ENCODE measurements at places on chromosomes 1 and 21.
A peak's percentile ranks its signal among the peaks of the same experiment; 100 is the strongest.

DNA sequence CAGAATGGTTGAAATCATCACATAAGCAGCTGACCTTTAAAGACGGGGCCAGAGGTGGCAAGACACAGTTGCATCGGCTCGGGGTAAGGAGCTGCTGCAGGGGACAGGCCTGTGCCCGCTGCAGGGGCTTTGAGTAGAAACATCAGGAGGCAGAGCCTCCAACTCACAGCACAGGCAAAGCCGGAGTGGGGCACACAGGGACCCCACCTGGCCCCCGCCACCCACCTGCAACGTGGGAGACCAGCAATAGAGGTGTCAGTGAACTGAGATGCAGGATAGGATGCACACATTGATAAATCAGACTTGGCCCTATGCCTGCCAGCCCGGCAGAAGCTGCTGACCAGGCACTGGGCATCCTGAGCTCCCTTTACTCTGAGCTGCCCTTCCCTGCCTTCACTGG, 257.2 kb downstream of the NPHP4 start:
- DNase-seq = no peak

DNA sequence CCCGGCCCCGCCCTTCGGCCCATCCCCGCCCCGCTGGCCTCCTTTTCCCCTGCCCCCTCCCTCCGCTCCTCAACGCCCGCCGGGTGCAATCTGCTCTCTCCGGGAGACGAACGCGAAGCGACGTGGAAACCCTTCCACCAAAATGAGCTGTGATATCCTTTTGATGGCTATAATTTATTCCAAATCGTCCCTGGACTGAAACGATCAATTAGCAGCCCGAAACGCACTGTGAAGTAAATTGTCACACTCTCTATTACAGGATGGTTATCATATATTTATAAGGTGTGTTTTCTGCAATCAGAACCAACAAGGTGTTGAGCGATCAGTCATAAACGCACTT, 134.6 kb upstream of the BARHL2 start:
- DNase-seq = no peak

DNA sequence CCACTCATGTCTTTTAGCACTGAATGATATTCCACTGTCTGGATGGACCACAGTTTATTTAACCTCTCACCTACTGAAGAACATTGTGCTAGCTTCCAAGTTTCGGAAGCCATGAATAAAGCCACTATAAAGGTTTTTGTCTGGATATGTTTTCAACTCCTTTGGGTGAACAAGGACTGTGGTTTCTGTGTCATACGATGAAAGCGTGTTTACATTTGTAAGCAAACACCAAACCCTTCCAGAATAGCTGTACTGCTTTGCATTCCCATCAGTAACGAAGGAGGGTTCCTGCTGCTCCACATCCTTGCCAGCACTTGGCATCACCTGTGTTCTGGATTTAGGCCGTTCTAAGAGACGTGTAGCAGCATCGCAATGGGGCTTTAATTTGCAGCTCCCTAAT, 10.7 kb upstream of the ARHGEF16 start:
- DNase-seq = no peak

GRCh38 chr21:45845770-45846090, 135.8 kb upstream of the COL6A1 start:
- no peak for DNase-seq

- DNase-seq = no peak
These were observed 34.6 kb upstream of the MTR start for GRCh38 chr1:236760480-236760879.

DNA sequence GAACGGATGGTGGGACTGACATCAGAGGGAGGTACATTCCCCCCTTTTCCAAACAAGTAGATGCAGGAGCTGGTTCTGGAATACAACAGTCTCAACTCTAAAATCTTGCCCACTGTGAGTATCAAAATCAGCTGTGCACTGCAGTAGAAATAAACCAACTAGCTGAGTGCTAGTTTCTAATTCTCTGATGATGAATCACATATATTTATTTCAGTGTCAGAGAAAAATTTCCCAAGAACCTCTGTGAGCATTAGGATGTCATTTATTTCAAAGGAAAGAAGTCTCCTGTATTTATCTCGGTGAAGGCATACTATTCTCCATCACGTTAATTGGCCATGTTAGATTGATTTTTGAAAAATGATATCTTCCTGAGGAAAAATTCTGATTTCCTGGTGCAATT, 67.1 kb downstream of the LHX9 start:
- peak; percentile 68 for DNase-seq

DNA sequence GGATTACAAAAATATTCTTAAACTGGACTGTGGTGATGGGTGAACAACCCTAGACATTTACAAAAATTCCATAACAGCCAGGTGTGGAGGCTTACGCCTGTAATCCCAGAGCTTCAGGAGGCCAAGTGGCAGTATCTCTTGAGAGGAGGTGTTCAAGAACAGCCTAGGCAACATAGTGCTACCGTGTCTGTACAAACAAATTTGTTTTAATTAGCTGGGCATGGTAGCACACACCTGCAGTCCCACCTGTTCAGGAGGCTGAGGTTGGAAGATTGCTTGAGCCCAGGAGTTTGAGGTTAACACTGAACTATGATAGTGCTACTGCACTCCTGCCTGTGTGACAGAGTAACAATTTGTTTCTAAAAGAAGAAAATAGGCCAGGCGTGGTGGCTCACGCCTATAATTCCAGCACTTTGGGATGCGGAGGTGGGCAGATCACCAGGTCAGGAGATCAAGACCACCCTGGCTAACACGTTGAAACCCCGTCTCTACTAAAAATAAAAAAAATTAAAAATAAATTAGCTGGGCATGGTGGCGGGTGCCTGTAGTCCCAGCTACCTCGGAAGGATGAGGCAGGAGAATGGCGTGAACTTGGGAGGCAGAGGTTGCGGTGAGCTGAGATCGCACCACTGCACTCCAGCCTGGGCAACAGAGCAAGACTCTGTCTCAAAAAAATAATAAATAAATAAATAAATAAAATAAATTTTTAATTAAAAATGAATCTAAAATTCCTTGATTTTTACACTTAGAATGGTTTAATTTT, 37.1 kb downstream of the ARID4B start:
- no peak for DNase-seq

DNA sequence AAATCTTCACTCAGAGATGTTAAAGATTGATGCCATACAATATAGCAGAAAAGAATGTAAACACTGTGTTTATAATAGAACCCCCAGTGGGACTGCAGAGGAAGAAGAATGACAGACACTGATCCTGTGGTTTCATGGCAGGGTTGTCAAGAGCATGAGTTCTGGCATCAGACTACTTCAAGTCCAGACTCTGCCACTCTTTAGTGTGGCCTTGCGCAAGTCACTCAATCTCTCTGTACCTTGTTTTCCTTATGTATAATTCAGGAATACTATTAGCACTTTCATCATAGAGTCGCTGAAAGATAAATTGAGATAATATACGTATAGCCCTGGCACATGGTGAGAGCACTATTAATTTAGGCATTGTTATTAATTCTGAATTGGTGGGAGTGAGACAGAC, 38.5 kb upstream of the BCL9 start:
- no peak for DNase-seq

- DNase-seq = peak; percentile 88
These were observed 1.8 kb downstream of the SPRR1B start for GRCh38 chr1:153032677-153033308.

- no peak for DNase-seq
These were observed 46.2 kb downstream of the ACBD6 start for GRCh38 chr1:180456191-180456590.

GRCh38 chr1:82582347-82582746, 781.6 kb downstream of the ADGRL2 start:
- DNase-seq = no peak

DNA sequence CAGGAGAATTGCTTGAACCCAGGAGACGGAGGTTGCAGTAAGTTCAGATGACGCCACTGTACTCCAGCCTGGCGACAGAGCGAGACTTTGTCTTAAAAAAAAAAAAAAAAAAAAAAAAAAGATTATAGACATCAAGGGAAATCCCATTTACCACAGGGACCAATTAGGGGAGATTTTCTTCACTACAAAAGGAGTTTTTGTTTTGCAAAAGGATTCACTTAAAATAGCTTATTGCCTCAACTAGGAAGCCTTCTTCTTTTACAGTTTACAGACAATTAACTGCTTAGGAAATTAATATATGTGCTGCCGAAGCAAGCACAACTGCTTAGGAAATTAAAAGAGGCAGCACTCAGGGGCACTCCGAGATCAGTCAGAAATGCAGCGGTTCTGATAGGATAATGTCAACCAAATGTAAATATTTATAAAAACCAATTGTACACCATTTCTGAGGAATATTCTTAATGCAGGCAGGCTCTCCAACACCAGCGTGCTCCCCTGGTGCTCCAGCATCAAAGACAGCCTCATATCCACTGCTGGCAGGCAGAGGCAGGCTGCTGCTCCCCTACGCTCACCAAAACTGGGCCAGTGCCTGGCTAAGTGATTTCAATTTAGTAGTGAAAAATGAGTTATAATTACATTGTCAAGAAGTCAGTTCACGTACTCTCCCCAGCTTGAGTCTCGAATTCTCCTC, 107.9 kb upstream of the RAB4A start:
- DNase-seq = no peak

DNA sequence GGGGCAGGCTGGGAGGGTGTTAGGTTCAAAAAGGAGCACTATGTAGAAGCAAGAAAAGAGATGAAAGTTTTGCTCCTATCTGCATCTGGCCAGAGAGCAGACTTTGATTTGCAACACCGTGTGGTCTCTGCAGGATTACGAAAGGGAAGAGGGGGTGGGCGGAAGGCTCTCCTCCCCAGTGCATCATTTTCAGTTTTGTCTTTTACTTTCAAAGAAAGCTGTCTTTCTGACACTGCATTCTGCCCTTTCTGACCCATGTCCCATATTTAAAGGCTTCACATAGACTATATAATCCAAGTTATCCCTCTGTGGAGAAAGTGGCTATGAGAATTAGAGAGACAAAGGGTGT, 126.5 kb downstream of the RHOU start:
- DNase-seq = peak; percentile 23

GRCh38 chr21:27213303-27213702, 246.4 kb upstream of the ADAMTS5 start:
- peak; percentile 20 for DNase-seq

GRCh38 chr1:248923352-248924338, 17.6 kb downstream of the PGBD2 start:
- DNase-seq = no peak

DNA sequence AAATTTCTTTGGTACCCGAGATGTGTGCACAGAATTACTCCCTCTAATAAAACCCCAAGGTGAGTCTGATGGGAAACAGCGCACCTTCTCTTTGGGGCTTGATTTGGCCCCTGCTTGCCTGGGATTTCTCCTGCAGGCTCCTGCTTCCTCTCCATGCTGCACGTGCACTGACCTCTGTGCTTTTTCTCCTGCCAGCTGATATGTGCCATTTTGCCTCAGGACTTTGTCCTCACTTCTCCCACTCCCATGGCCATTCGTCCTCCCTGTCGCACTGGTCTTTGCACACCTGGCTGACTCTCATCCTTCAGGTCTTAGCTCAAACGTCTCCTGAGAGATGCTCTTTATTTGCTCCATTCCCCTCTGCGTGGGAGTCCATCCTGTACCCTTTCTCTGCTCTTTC, 1.2 kb downstream of the CBR1 start:
- DNase-seq = no peak

- peak; percentile 54 for DNase-seq
These were observed 103.3 kb upstream of the KCNK2 start for GRCh38 chr1:214979191-214979590.

DNA sequence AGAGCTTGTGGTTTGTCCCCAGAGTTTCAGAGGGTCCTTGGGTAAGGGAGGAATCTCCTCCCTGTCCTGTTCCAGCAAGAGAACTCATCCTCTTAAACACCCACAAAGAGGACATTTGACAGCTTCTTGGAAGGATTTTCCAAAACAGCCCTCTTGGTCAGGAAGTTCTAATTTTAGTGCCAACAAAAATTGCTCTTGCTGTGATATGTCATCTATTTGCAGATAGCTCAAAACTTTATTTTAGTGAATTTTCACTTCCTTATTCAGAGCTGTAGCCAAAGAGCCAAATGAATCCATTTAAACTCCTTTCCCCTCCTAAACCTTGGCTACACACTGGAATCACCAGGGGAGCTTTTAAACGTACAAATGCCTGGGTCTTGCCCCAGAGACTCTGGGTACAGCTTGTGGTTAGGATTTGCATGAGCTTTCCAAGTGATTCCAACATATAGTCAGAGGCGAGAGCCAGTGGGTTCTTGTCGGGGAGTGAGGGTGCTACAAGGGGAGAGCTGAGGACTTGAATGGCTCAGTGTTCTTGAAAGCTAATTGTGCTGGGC, 11.8 kb upstream of the RASSF5 start:
- no peak for DNase-seq

DNA sequence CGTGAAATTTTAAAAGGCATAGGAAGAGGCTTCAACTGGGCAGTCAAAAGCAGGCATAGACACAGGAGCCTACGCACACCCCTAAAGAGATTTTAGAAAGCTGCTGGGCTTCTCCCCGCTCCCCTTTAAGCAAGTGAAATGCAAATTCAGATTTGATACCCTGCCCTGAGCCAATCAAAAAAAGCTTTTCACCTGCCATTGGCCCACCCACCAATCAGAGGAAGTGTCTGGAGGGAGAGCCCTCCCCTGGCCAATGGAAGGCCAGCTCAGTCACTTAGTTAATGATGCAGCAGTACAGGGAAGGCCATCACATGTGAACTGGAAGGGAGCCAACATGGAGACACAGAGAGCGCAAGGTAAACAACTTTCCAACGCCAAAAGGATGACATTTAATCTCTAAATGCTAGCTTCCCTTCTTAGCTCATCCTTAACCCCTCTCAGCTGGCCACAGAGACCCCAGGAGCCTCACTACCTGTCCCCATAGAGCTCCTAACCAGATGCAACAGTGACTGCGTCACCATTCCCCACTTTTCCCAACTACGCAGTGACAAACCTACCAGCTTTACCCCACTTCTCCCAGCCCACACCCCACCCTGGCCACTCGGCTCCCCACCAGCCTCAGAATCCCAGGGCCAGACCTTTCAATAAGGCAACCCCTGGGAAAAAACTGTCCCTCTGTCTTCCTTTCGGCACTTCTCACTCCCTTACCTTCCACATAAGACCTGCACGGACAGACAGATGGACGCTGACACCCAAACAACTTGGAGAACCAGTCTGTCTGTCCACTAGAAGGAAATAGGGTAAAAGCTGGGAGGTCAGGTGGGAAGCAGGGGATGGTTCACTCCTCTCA, 71.0 kb downstream of the CD46 start:
- DNase-seq = peak; percentile 53

GRCh38 chr21:35633501-35633900, 426.8 kb downstream of the SETD4 start:
- DNase-seq = no peak

DNA sequence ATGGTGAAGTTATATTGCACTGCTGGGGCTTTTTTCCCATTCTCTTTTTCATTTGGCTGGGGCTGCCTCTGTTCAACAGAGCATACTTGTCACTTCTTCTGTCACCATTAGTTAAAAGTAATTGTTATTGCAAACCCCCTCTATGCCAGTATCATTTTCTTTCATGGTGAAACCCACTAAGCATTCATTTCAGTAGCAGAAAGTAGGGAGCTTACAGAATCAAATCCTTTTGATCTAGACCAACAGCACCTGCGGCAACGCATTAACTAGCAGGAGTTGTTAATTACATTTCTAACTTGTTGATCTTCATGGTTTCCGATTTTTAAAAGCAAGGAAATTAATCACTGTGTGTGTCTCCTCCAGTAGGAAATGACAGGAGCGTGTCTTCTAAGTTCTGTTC, 15.0 kb downstream of the SMYD2 start:
- DNase-seq = no peak

GRCh38 chr1:208499601-208500000, 255.4 kb upstream of the PLXNA2 start:
- DNase-seq = no peak

Measured in GM23248 (cell line).